ENCODE measurements at places on chromosomes 12 and 14.

DNA sequence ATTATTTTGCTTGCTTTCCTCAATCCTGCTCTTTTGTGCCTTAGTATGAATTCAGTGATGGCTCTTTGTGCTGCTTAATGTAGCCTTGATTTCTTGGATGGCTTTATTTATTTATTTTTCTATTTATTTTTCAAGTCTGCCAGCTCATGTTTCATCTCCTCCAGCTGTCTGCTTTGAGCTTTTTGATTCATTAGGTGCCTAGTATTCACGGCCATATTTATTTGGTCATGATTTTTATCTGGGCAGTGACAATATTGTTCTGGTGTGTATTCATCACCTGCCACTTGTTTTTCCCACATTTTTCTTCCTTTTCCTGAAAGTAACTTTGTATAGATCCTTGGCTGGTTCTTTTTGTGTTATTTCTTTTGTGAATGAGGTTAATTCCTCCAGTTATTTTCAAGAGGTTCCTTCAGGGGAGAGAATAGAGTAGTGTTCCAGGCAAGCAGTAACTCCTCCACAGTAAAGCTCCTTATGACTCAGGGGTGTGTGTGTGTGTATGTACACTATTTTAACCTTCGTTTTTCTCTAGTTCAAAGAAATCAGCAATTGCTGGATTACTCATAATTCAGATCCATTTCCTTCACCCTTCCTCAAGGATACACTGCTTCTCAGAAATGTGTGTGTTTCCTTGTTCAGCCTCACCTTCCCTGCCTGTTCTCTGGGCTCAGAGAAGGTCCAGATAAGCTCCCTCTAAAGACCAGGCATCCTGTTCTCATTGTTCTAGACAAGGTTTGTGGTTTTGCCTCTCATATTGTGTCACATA, 51.6 kb upstream of the PMCH start:
- DNase-seq, result no peak

DNA sequence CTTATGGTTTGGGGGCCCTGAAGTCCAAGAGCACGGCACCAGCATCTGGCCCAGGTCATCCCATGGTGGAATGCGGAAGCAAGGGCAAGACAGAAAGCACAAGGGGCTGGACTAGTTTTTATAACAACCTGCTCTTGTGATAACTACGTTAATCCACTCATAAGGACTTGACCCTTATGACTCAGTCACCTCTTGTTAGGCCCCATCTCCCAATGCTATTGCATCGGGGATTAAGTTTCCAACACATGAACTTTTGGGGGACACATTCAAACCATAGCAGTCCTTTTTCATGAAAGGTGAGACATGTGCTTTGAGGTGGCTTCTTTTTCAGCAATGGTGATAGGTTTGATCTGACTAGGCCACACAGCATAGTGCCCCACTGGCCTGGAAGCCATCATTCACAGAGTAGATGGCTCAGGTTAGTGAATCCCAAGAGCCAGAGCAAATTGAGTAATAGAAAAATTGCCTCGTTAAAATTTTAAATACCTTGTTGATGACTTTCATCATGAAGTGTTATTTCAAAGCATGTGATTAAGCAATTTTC, 12.1 kb downstream of the FRMD6 start:
- DNase-seq, result no peak

- DNase-seq, result no peak
These were observed 14.2 kb downstream of the TMEM63C start for GRCh38 chr14:77195766-77196165.

DNA sequence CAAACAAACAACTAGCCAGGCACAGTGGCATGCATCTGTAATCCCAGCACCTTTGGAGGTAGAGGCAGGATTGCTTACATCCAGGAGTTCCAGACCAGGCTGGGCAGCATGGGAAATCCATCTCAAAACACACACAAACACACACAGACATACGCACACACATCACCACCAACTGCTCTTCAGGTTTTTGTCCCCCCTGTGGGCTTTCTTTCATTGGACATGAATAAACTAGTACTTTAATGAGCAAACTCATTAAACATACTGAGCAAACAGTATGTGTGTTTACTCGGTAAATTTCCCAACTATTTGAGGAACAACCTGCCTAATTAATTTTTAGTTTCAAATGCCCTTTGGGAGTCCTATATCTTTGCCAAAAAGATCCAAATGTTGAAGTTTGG, 10.1 kb upstream of the RASSF3 start:
- no peak for DNase-seq

DNA sequence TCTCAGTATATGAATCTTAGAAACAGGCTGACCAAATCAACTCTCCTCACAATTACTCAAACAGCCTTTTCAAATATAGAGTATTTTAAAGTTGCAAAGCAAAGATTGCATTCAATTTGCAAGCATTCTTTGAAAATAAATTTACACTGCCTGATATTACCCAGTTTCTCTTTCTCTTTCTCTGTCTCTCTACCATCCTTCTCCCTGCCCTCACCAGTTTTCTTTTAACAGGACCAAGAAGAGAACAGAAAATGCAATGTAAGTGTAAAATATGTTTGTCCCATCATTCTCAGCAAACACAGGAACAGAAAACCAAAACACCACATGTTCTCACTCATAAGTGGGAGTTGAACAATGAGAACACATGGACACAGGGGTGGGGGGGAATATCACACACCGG, 520.3 kb upstream of the USP15 start:
- peak; percentile 6 for DNase-seq

DNA sequence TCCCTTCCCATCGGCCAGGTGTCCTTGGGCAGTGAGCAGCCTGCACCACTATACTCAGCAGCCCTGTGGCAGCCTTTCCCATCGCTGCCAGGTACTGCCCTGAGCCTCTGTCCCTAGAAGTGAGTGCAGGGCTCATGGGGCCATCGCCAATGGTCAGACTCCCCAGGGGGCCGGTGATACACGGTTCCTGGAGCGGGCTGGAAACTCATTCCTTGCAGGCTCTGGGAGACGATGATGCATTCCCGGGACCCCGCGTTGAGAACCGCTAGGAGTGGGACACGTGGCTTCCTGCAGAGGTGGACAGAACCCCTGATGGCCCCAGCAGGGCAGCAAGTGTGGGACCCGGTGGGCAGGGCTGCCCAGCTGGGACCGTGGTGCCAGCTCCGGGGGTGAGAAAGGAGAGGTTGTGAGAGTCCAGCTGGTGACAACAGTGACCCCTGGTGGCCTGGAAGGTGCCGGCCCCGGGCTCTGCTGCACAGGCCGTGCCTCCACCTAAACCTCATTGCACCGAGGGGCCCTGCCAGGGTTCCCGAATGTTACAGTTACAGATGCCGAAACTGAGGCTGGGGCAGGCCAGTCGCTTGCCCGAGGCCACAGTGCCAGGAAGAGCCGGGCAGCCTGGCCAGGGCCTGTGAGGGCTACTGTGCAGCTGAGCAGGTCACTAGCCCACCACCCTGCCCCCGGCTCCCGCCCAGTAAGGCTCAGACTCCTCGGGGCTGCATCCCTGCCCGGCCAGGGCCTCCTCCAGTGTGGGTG, 33.8 kb downstream of the FBRSL1 start:
- DNase-seq, result no peak

DNA sequence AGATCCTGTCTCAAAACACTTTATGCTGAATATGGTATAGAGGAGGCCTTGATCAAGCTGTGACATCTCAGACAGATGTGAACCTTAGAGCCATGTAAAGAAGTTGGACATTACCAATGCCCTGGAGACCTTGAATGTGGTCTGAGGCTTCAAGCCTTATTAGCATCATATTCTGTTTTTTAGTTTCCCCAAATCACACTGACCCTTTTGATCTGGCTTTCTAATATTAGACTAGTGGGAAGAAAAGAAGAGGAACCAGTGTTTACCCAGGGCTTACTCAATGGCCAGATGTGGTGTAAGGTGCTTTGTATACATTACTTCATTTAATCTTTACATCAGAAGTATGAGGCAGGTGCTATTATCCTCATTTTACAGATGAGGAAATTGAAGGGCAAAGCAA, 10.6 kb upstream of the TBPL2 start:
- no peak for DNase-seq

DNA sequence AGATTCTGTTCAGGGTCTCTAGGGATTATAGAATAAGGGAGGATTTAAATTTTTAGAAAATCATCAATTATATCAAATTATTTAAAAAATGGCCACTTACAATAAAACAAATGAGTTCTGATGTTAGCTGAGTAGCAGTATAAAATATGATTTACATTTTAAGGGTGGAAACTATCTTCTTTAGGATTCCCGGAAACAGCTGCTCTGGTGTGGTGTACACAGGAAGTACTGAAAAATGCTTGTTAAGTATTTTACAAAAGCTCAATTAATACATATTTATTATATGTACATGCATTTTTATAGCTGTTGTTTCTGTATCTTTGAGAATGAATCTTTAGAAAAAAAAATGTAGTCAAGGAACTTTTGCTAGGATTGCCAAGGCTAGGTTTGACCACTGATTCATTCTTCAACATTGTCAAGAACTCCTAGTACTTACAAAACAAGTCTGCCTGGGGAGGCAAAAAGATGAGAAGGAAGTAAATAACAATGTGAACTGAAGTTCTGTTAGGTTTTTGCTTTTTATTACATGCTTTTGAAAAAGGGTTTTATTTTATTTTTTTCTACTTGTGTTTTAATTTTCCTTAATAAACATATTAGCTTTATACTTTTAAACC, 48.0 kb downstream of the ARF6 start:
- DNase-seq, result no peak

DNA sequence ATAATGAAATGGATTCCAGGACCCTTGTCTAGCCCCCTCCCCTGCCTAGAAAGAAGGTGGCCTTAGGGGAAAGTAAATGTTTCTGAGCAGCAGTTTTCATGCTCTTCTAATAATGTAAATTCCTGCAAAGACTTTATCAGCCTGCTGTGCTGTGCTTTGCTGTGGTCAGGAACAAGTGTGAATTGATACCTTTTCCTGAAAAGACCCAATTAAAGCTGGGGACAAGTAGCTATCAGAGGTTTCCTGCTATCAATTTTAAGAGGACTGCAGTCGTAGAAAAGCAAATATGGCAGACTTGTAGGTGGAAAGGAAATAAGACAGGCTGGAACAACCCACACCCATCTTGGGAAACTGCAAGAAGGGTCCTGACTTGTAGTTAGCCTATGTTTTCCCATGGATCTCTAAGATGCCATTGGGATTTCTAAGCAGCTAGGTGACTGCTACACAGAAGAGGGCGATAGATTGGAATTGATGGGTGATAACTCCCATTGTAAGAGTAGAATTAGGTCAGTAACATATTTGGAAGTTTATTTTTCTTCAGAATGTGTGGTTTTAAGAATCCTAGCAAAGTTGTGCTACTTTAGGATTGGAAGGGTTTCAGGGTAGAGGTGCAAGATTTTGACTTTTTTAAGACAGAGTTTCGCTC, 3.1 kb downstream of the DYNLL1 start:
- DNase-seq, result no peak

DNA sequence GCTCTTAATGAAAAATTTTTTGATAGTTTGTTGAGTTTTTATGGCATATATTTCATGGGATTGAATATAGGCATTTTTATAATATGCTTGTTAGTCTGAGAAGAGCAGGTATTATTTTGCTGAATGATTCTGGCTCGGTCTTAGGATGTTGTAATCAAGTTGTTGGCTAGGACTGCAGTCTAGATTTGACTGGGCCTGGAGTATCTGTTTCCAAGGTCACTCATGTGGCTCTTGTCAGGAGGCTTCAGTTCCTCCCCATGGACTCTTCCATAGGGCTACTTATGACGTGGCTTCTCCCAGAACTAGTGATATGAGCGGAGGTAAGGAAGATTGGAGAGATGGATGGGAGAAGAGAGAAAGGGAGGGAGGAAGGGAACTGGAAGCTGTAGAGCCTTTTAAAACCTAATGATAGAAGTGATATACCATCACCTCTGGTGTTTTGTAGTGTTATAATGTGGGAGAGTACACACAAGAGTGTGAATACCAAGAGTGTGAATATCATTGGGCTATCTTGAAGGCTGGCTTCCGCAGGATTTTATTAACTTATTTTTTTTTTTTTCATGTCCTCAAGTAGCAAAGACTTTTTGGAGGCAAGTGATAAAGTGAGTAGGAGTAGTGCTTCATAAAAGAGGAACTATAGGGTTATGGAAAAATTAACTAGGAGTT, 4.4 kb downstream of the MNAT1 start:
- no peak for DNase-seq

GRCh38 chr14:80872645-80873044, 68.9 kb downstream of the CEP128 start:
- DNase-seq, result no peak

DNA sequence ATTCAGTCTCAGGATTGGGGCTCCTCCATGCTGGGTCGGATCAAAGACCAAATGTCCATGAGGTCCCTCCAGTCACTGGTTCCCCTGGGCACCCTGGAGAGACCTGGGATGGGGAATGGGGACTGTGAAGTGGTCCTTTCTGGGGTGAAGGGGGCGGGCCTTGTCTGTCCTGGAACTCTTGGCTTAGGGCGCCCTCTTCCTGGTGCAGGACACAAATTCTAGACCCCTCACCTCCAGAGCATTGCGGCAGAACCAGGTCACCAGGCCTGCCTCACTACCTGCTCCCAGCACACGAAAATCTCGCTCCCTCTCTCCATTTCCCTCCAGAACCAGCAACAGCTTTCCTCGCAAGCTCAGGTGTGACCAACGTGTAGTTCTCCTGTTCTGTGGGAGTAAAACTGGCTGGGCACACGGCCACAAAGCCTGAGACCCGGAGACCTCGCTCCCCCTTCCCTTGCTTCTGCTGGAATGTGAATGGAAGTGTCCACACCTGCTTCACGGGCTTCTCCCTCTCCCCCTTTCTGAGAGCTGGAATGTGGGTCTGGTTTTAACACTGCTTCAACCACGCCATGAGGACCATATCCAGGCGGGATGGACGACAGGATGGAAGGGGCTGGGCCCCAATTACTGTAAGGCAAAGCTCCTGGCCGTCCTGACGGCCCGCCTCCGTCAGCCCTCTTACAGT, 112.7 kb downstream of the SCARB1 start:
- DNase-seq, result peak; percentile 19

- DNase-seq, result no peak
These were observed 42.0 kb upstream of the KRR1 start for GRCh38 chr12:75553398-75553797.

GRCh38 chr12:92987362-92987761, 58.3 kb upstream of the EEA1 start:
- DNase-seq, result peak; percentile 9

DNA sequence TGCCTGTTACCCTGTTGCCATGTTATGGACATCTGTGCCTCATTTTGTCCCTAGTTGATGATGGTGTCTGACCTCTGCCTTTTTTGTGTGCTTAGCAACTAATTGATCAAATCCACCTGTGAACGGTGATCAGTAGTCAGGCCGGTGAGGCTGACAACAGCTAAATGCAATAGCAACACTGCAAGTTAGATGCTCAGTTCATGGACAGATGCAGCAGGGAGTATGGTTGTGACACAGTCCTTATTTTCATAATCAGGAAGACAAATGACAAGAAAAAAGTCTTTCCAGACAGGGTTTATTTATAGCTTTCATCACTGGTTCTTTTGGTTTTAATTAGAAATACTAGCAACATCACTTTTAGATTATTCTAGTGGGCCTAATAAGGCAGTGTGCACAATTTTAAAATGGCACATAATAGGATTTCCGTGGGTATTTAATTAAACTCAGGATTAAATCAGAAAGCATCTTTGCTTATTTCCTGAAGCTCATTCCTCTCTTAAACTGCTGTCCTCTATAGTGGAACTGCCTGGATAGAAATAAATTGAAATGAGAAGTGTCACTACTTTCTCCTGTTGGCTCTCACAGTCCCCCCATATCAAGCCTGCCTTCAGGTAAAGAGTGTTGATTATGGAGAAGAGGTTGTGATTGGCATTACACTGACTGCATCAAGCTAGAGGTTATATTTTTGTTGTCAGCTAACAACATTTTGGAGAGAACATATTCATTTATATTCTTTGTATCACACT, 281.1 kb upstream of the NAV3 start:
- DNase-seq, result no peak
